Activated CD8-positive, alpha-beta memory T cell treated with anti-CD3 and anti-CD28 coated beads, Interleukin-2, amount 10 ng/mL, durations not matched to agents 7 days and 5 days (primary cell): ENCODE measurements at places on chromosomes 2 and 18. TPM values are rescaled to one million over a fixed set of nuclear protein-coding genes. Genes with fewer than 3 reads are reported as not detected.

ZBTB7C gene
- not detected for total RNA-seq

AP1S3 gene
- 12.9 TPM for total RNA-seq

TUBB8B gene
- not detected for total RNA-seq

SCYGR4 gene
- total RNA-seq = not detected

PSD4 gene
- total RNA-seq = 388 TPM

RAB17 gene
- not detected for total RNA-seq

PCARE gene
- not detected for total RNA-seq

MC5R gene
- not detected for total RNA-seq

PAIP2B gene
- 1.5 TPM for total RNA-seq

ATP9B gene
- total RNA-seq = 21.5 TPM

RNF144A gene
- total RNA-seq = 35.5 TPM

TWIST2 gene
- total RNA-seq = not detected

UGT1A10 gene
- not detected for total RNA-seq

UGT1A4 gene
- not detected for total RNA-seq

IL18RAP gene
- total RNA-seq = 12.3 TPM

TM4SF20 gene
- total RNA-seq = not detected
